ENCODE measurements at places on chromosomes 3 and 15.

GRCh38 chr3:152564459-152564858 is 270.5 kb upstream of the P2RY1 start:
- DNase-seq = no peak

- no peak for DNase-seq
These were observed 346.8 kb downstream of the GABRG3 start for GRCh38 chr15:27317736-27318135.

DNA sequence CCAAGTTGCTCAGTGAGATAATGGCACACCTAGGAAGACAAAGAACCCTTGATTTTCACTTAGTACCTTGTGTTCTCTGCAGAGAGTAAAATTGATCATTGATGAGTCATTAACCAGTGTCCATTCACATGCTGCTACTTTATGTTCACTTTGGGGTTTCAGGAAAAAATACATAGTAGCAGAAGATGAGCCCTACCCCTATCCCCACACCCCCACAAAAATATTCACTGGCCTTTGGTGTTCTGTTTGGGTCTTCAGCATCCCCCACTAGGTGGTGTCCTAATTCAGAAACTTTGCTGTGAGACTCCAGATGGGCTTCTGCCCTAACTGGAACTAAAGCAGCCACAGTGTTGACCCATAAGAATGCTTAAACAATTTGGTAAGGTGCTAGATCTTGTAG is 178.8 kb downstream of the KLHL25 start:
- DNase-seq = no peak

- DNase-seq = no peak
These were observed 36.2 kb upstream of the LDHAL6B start for GRCh38 chr15:59170295-59171066.
